ENCODE measurements at places on chromosomes 3 and 15.

DNA sequence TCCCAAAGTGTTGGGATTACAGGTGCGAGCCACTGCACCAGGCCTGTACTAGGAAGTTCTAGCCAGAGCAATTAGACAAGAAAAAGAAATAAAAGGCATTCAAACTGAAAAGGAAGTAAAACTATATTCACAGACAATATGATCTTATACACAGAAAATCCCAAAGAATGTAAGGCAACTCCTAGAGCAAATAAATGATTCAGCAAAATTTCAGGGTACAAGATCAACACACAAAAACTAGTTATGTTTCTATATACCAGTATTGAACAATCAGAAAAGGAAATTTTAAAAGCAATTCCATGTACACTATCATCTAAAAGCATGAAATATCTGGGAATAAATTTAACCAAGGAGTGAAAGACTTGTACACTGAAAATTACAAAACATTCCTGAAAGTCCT is 180.6 kb downstream of the PDE8A start:
- DNase-seq: no peak

GRCh38 chr15:92400573-92400972 is 6.9 kb downstream of the ST8SIA2 start:
- DNase-seq: no peak

- DNase-seq: no peak
Observed at GRCh38 chr3:45123030-45123429, 23.1 kb downstream of the CDCP1 start.

- peak; percentile 84 for DNase-seq
Observed at GRCh38 chr15:34799149-34800101, 4.1 kb upstream of the ACTC1 start.

DNA sequence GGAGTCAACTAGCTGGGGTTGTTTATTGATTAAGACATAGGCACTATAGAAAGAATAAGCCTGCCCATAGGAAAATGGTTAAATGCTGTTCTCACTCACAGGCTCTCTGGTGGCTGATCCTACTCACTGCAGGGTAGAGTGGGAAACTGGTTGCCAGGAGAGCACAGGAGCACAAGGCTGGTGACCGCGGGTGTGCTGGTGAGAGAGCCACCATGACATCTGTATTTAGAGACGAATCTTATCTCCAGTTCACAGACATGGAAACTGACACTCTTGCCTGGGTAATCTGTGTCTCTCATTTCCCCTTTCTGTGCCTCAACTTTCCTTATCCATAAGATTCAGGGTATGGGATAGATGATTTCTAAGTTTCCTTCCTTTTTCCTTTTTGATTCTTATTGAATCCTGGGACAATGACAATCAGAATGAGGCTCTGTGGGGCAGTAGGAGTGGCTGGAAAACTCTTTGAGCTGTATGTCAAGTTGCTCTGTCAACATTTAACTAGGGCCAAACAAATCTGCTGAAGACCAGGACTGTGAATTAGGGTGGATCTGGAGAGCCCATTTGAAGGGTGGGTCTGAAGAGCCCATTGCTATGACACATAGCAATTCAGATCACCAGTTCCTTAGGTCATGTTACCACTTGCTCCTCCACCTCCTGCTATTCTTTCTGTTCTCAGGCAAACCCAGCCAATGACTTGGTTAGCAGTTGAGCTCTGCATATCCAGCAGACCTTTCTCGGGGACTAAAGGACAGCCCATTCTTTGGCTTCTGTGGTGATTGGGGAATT is 286.1 kb upstream of the TBL1XR1 start:
- no peak for DNase-seq

- no peak for DNase-seq
Observed at GRCh38 chr15:77609558-77609957, 23.2 kb downstream of the LINGO1 start.

DNA sequence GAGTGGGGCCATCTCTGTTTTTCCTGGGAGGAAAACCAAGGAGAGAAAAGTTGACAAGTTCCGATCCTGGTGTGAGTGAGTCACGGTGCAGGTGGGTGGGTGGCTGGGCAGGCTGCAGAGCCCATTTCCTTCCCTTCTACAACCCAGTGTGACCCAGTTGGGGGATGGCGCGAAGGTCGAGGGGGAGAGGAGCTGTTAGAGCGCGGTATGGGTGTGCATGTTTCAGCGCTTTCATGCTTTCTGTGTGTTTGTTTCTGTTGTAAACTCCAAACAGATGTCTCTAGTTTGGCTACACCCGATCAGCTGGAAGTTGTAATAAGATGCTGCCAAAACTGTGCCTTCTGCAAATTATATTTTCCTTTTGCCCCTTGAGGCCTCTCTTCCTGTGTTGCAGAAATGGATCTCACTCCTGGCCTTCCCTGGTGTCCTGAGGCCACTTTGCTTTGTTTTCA is 3.8 kb downstream of the FAM43A start:
- peak; percentile 70 for DNase-seq

DNA sequence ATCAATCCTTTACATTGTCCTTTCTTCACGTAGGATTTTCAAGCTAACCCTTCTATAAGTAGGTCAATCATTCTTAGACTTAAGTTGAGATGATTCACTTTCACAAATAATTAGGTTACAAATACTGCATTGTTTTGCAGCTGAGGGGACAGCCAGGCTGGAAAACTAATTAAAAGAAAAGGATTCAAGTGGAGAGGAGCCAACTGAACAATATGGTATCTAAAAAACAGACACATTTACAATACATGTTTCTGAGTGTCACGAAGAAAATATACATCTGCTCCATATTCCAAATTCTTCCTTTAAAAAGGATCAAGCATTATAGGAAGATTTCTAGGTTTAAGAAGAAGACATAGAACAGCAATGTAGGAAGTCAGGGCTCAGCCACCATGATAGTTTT is 70.2 kb downstream of the PEAK1 start:
- DNase-seq: no peak

- DNase-seq: no peak
Observed at GRCh38 chr3:13501521-13501920, 21.4 kb downstream of the HDAC11 start.

GRCh38 chr3:72116226-72116625 is 331.3 kb upstream of the PROK2 start:
- no peak for DNase-seq

DNA sequence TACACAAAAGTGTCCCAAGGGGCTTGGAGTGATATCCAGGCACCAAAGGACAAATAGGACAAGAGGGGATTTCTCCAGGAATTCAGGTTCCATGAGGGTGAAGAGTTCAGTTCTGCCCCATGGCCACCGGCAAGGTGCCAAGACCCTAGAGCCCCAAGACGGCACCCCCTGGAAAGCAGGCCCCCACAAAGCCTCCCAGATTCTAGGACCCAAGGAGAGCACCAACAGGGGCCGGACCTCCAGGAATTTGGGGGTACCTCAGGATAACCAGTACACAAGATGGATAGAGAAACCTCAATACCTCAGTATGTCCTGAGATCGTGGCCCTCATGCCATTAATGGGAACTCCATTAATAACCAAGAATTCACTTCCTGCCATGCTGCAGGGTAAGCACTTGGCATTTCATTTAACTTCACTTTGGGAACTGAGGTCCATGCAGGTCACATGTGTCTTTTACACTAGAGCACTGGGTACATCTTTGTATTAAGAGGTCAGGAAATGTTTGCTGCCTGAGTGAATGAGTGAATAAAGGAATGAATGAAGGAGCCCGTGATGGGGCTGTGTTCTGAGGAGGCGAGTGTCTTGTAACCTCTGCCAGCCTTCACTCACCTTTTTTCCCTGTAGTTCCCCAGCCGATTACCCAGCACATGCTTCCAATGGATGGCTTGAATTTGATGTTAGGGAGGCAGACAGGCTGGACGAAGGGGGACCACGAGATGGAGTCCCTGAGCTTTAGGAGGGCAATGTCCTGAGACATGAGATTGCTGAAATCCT is 15.5 kb upstream of the PRSS50 start:
- no peak for DNase-seq

DNA sequence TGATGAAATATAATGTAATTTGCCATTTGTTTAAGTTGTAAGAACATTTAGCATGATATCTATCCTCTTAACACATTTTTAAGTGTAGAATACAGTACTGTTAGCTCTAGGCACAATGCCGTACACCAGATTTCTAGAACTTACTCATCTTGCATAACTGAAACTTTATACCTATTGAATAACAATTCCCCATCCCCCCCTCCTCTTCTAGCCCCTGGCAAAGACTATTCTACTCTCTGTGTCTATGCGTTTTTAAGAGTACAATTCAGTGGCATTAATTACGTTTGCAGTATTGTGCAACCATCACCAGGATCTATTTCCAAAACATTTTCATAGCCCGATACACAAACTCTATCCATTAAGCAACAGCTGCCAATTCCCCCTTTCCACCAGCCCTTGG is 261.7 kb downstream of the PLOD2 start:
- no peak for DNase-seq

DNA sequence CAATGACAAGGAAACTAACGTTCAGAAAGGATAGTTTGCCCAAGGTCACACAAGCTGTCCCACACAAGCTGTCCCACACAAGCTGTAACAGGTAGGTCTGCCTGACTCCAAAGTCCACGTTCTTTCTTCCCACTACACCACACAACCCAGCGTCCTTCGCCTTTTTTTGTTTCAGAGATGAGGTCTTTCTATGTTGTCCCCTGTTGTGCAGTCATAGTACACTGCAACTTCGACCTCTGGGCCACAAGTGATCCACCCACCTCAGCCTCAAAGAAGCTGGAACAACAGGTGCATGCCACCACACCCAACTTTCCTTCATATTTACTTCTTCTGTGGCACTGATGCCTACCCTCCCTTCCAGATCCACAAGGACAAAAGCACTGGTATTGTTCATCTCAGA is 21.4 kb downstream of the MB21D2 start:
- DNase-seq: no peak

DNA sequence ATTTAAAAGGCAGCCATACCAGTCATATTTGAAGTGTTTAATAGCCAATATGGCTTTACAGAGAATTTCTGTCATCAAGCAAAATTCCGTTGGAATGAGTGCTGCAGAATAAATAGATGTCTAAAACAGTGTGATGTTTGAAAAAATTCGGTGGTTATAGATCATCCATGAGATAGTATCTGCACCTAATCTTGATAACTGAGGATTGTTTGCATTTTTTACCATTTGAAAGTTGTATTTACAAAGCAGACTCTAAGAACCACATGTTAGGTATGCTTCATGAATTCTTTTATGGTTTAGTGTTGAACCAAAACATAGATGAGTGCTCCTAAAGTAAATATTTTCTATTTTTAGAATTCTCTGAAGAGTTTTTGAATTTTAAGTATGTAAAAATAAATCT is 476.1 kb downstream of the NAALADL2 start:
- no peak for DNase-seq

- no peak for DNase-seq
Observed at GRCh38 chr3:127136024-127136600, 56.8 kb upstream of the PRR23E start.

DNA sequence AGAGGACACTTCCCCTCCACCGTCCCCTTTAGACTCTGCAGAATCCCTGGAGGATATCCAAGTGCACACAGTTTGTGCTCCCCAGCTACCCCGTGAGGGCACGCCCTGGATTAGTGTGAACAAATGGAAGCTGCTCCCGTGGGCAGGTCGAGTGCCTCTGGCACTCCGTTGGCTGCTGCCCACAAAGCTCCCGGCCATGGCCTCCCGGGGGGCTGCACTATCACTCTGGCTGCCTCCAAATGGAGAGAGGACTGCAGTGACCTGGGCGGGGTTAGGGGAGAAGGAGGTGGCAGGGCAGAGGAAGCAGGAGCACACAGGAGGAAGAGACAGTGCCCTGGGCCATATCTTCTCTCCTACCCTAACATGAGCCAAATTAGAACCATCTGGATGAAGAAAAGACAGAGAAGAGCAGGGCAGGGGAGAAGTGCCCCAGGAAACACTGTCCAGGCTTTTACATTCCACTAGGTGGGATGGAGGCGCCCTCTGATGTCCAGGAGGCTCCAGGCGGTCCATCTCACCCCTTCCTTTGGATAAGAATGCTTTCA is 29.4 kb upstream of the ACAD9 start:
- DNase-seq: no peak

- no peak for DNase-seq
Observed at GRCh38 chr3:30695302-30696061, 89.1 kb downstream of the TGFBR2 start.

- DNase-seq: no peak
Observed at GRCh38 chr3:146102885-146103284, 58.1 kb downstream of the PLOD2 start.

- no peak for DNase-seq
Observed at GRCh38 chr3:126307591-126308393, 49.4 kb downstream of the KLF15 start.

GRCh38 chr3:24242012-24242698 is 252.5 kb downstream of the THRB start:
- peak; percentile 61 for DNase-seq

GRCh38 chr3:193872265-193872753 is 263.6 kb upstream of the HES1 start:
- no peak for DNase-seq

DNA sequence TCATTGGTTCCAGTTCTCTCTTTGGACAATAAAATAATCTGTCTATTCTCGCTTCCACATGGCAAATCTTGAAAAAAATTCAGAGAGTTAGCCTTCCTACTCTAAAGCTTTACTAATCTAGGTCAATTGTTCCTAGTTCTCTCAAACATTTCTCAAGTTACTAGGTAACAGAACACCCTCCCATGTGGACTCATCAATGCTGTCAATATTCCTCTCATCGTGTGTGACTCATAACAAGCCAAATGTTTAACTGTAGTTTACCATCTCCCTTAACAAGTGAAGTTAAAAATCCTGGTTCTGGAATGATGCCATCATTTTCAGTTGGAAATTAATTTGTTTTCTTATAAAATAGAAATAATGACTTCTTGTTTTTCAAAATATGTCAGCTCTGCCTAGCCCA is 438.6 kb downstream of the ROBO1 start:
- no peak for DNase-seq

GRCh38 chr15:95946241-95946640 is 384.3 kb upstream of the NR2F2 start:
- no peak for DNase-seq

- DNase-seq: no peak
Observed at GRCh38 chr3:148863297-148863696, 1.8 kb upstream of the CPA3 start.

DNA sequence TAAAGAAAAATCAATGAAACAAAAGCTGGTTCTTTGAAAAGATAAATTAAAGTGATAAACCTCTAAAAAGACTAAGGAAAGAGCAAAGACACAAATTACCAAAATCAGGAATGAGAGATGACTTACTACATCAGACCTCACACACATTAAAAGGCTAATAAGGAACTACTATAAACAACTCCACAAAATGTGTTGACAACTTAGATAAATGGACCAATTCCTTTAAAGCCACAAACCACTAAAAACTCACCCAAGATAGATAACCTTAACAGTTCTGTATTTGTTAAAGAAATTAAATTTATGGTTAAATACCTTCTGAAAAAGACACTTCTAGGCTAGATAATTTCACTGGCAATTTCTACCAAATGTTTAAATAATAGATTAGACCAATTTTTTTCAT is 170.4 kb downstream of the SMAD6 start:
- DNase-seq: no peak

- DNase-seq: no peak
Observed at GRCh38 chr3:65362688-65363087, 674.9 kb upstream of the ADAMTS9 start.

DNA sequence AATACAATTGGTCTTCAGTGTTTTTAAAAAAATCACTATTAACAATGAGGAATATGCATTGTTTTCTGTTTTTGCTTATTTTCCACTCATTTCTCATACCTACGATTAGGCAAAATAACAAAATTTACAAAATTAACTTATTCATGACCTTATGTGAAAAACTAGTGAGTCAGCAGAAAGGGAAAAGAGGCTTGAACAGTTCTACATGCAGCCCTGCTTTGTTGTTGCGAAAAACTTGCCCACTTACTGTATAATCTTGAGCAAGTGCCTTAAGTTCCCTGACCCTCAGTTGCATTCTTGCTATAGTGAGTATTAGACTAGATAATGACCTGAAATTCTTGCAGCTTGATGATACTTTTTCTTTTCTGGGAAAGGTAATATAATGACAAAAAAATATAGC is 551.1 kb upstream of the BCHE start:
- no peak for DNase-seq
